ENCODE measurements at places on chromosomes 7 and 10.
A peak's percentile ranks its signal among the peaks of the same experiment; 100 is the strongest.

GRCh38 chr7:134254311-134254710, 62.4 kb downstream of the SLC35B4 start:
- DNase-seq, result no peak

- peak; percentile 16 for DNase-seq
Measured at GRCh38 chr10:91974960-91975359, 51.4 kb downstream of the BTAF1 start.

GRCh38 chr7:21355406-21355874, 72.4 kb upstream of the SP4 start:
- no peak for DNase-seq

DNA sequence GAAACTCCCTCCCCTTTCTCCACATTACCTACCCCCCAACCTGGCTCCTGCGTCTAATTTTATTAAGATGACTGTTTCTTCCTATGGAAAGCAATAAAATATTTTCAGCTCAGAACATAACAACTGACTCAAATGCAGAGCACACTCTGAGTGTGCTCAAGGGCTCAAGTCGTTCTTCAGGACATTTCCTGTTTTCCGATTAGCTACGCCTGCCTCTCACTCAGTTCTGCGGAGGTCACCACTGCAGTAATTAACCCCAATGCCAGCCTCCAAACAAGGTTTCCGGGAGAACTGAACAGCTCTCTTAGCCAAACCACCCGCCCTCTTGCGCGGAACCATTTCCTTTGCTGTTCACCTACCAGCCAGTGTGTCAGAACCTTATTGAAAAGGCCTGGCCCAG, 19.3 kb downstream of the MYOF start:
- no peak for DNase-seq

DNA sequence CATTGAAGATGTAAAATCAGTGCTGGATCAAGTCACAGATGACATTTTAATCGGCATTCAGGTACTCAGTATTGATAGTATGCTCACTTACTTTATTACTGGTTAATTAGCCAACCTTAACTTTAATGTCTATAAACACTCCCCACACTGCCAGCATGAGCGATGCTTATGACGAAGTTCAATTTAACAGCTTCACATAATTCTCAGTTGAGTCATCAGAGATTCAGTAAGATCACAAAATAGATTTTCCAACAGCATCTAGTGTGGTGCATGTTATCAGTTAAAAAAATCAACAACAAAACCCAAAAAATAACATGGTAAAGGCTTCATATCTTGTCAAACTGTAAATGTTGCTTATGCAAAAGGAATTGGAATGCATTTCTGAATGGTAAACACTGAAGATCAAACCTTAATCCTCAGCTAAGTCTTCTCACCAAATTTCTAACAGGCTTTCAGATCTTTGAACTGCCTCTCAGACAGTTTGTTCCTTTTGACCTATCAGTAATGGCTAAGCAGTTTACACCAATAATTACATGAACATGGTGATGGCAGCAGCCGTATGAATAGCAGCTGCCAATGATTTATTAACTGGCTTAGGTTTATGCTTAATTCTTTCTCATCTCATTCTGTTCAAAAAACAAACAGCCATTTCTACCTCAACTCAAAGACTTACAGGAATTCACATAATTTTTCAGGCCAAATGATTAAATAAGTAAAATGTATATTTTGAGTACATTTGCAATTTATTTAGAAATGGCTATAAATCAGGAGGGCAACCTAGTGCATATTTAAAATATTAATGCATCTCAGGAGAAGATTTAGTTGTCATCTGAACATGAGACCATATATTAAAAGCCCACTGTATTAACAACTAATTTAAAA, 98.5 kb downstream of the CABCOCO1 start:
- peak; percentile 31 for DNase-seq

GRCh38 chr7:1533547-1534329, 3.2 kb downstream of the MAFK start:
- DNase-seq, result peak; percentile 76

GRCh38 chr7:83413831-83414230, 235.1 kb downstream of the SEMA3E start:
- peak; percentile 43 for DNase-seq

DNA sequence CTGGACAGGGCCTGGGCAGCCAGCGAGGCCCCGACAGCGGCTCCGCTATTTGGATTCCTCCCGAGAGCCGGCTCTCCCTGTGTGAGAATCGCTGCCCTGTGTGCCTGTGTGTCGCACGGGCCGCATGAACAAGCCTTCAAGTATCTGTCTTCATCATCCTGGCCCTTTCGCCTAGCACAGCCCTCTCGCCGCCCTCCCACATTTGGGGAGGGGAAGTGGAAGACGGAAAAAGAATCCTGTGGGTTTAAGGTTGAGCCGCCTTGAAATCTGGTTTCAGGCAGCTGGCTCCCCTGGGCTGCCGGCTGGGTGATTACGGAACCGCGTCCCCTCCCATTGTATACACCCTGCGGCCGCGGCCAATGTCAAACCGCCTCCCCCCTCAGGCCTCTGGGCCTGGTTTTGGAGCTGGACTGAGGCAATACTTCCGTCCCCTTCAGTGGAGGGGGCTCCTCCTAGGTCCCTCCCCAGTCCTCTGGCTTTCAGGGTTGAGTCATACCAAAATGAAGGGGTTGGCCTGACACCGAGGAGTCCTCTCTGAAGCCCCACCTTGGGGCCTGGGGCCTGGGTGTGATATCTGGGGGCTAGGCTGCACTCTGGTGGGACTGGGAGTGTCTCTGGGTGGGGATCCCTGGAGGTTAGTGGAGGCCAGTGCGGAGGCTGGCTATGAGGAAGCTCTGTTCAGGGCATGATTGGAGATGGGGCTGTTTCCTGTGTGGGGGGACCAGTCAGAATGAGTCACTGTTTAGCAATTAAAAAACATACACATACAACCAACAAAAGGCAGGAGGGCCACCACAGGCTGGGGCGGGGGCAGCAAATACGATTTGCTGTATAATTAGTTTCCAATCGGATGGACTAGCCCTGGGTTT, 1.7 kb downstream of the TRIM8 start:
- DNase-seq, result peak; percentile 92

GRCh38 chr10:103816431-103816830, 38.9 kb downstream of the SH3PXD2A start:
- no peak for DNase-seq

DNA sequence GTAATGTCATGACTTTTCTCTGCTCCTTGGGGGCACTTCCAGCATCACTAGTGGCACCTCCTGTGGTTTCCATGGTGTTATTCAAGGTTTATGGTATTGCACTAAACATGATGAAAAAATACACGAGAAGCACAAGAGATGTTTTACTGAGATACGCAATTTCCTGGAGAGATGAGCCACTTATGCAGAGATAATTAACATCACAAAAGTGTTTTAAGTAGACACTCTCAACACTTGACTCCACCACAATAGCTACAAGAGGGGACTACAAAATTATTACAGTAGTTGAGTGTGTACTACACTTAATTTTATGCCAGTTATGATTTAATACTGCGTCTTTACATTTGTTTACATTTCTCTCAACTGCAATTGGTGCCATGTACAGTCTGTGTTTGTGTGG, 906.7 kb downstream of the DNAJB9 start:
- DNase-seq, result no peak

GRCh38 chr7:46163246-46163645, 242.2 kb upstream of the IGFBP3 start:
- DNase-seq, result no peak

- no peak for DNase-seq
Measured at GRCh38 chr7:99734987-99735386, at the start of gene CYP3A7. Gene CYP3A7, minus strand, starts transcription at chr7:99735196. Its CDS starts 103 bp downstream, at chr7:99735093.

DNA sequence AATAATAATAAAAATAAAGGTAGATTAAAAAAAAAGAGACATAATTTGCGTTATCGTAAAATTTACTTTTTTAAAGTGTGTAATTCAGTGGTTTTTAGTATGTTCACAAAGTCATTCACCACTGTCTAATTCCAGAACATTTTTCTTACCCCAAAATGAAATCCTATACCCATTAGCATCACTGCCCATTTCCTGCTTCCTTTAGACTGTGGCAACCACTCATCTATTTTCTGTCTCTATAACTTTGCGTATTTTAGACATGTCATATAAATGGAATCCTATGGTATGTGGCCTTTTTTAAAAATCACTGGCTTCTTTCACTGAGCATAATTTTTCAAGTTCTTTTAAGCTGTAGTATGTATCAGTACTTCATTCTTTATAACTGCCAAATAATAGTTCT, 53.6 kb downstream of the KAT6B start:
- DNase-seq, result no peak

DNA sequence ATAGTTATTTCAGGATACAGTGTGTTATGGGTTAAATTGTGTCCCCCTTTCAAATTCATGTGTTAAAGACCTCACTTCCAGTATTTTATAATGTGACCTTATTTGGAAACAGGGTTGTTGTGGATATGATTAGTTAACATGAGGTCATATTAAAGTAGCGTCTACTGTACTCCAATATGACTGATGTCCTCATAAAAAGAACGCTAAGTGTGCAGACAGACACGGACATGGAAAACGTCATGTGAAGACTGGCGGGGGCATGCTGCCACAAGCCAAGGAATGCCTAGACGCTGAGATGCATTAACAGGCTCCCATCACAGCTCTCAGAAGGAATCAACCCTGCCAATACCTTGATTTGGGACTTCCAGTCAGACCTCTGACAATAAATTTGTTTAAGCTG, 1.5 kb upstream of the WDR37 start:
- no peak for DNase-seq

DNA sequence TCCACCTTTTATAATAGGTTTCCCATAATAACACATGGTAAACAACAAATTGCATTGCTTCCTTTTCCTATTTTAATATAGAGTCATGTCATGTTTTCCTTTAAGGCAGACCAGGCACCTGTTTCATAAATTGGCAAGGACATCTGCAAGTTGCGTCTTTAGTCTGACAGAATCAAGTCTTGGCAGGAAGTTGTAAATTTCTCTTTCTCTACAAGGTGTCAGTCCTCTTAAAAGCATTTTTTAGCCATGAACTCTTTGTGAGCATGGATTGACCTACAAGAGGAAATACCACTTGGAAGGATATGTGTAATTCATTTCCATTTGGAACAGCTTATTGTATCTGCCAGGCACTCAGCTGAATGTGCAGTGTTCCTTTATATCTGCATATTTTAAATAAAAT, 176.8 kb downstream of the PRKG1 start:
- no peak for DNase-seq

- DNase-seq, result no peak
Measured at GRCh38 chr7:107931740-107932515, 40.9 kb downstream of the DLD start.

- DNase-seq, result no peak
Measured at GRCh38 chr7:100730136-100730800, 3.1 kb upstream of the ZAN start.

All from skeletal muscle cell (primary cell).